ENCODE measurements at places on chromosomes 3 and 15. TPM values are rescaled to one million over a fixed set of nuclear protein-coding genes. Genes with fewer than 3 reads are reported as not detected.

The CIP2A gene
- 8.2 TPM for total RNA-seq

The GREM1 gene
- total RNA-seq: 5.4 TPM

The GOLGA8R gene
- 5.3 TPM for total RNA-seq

The SCN11A gene
- total RNA-seq: 1.8 TPM

The GCSAM gene
- not detected for total RNA-seq

The ACP3 gene
- not detected for total RNA-seq

The SLC12A1 gene
- total RNA-seq: not detected

The RYR3 gene
- total RNA-seq: 64.0 TPM

The DNAJC19 gene
- total RNA-seq: 84.4 TPM

The SLC24A1 gene
- total RNA-seq: 12.3 TPM

The NME9 gene
- total RNA-seq: not detected

The SNX22 gene
- total RNA-seq: 1.7 TPM

The UBE2Q2 gene
- total RNA-seq: 60.2 TPM

The CSK gene
- total RNA-seq: 24.9 TPM

The MORC1 gene
- total RNA-seq: not detected

The DTX3L gene
- 12.9 TPM for total RNA-seq

The CNTN3 gene
- total RNA-seq: 0.29 TPM

The PPP2R3A gene
- total RNA-seq: 22.9 TPM
